ENCODE measurements at places on chromosomes 16 and 17. TPM values are rescaled to one million over a fixed set of nuclear protein-coding genes. Genes with fewer than 3 reads are reported as not detected.
A peak's percentile ranks its signal among the peaks of the same experiment; 100 is the strongest.

DHRS7C gene
- total RNA-seq = not detected

WNK4 gene
- 0.28 TPM for total RNA-seq

KRTAP9-2 gene
- total RNA-seq = not detected

YBX2 gene
- total RNA-seq = 0.32 TPM

TSNAXIP1 gene
- 0.65 TPM for total RNA-seq

PNMT gene
- total RNA-seq = not detected

MBTPS1 gene
- 56.4 TPM for total RNA-seq

ATP1B2 gene
- not detected for total RNA-seq

CACNG3 gene
- not detected for total RNA-seq

FN3KRP gene
- total RNA-seq = 31.0 TPM

DNA sequence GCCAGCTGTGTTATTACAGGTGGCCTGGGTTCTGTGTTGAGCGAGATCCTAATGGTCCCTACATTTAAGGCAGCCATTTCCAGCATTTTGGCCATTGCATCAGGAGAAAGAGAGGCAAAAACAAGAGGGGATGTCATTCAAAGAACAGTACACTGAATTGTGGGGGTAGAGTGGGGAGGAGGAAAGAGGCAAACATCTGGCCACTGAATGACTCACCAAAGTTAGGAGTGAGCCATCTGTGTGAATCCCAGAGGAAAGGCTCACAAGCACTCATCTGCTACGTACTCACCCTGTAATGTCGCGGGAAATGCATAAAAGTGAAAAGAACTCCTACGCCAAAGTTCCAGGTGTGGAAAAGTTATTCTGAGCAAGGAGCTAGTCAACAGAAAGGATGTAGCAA is 16.7 kb downstream of the KRABD2 start:
- DNase-seq = peak; percentile 89

- no peak for DNase-seq
Observed at GRCh38 chr16:31678649-31679325, 151.1 kb downstream of the AHSP start.

DNA sequence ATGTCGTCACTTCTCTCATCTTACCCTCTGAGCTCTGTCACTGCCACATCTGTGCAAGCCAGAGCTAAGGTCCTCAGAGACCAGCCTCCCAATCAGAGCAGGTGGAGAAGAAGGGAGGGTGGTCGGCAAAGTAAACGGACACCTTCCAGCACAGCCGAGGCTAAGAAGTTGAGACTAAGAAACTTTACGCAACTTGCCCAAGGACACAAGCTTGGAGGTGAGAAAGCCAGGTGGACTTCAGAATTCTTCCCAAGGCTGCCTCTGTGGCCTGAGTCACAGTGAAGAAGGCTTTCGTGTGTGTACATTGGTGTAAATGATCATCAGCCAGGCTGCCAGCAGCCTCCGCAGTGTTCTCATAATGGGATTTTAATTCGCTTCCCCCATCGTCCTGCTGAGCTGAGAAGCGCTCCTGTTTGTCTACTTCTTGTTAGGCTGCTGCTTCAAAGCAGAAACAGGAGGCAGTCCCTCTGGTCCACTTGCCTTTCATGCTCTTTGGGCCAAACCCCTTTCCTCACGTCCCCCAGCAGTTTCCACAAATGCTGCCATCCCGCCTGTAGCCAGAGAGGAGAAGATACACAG is 125.0 kb upstream of the RPL38 start:
- DNase-seq = no peak

DNA sequence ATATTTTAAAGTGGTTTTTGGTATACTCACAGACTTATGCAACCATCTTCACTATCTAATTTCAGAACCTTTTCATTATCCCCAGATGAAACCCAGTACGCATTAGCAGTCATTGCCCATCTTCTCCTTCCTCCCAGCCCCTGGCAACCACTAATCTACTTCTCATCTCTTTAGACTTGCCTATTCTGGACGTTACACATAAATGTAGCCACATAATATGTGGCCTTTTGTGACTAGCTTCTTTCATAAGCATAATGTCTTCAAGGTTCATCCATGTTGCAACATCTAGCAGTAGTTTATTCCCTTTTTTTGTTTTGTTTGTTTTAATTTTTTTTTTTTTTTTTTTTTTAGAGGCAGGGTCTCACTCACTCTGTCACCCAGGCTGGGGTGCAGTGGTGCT is 28.5 kb upstream of the C17orf107 start:
- DNase-seq = no peak

- no peak for DNase-seq
Observed at GRCh38 chr16:49740256-49740655, 115.7 kb downstream of the ZNF423 start.

- no peak for DNase-seq
Observed at GRCh38 chr16:5854027-5854426, 756.4 kb upstream of the EEF2KMT start.

- DNase-seq = no peak
Observed at GRCh38 chr16:20821682-20822081, 15.4 kb downstream of the REXO5 start.

DNA sequence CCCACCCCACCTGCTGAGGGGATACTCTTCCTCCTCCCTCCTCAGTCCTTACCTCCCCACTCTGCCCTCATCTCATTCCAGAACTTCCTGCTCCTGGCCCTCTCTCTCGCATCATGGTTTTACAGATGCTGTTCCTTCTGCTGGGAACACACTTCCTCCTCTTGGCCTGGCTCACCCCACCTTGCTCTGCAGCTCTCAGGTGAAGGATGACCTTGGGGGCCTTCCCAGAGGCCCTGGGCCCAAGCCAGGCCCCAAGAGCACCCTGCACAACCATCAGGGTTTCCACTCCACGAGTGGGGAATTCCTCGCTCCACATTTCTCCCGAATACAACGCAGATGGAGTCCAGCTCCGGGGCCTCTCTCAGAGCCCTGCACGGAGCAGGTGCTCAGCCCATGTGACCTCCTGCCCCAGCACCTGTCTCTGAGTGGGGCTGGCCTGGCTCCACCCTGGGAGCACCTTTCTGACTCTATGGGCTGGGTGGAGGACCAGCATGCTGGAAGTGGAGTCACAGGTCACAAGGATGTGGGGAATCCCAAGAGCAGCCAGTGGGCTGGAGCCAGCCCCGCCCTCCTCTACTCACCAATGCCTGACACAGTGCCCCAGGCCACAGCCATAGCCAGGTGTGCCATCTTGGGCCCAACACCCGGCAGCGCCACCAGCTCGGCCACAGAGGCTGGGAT is 4.5 kb downstream of the NTHL1 start:
- no peak for DNase-seq

GRCh38 chr16:89018282-89019158 is 41.5 kb upstream of the CBFA2T3 start:
- no peak for DNase-seq

DNA sequence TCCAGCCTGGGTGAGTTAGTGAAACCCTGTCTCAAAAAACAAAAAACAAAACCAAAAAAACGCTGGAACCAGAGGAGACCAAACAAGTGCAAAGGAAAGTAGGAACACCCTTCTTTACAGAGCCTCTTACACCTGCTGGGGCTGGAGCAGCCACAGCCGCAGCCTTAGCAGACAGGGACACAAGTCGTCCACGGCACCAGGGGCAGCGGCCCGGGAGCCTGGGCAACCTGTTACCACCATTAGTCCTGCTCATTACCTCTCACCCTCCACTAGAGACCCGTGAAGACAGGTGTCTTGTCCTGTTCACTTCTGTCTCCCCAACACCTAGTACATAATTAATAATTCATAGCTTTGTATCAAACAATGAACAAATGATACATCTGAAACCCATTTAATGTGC is 83.6 kb downstream of the C16orf78 start:
- DNase-seq = no peak

- DNase-seq = no peak
Observed at GRCh38 chr17:78258323-78259191, 27.1 kb downstream of the TMEM235 start.

DNA sequence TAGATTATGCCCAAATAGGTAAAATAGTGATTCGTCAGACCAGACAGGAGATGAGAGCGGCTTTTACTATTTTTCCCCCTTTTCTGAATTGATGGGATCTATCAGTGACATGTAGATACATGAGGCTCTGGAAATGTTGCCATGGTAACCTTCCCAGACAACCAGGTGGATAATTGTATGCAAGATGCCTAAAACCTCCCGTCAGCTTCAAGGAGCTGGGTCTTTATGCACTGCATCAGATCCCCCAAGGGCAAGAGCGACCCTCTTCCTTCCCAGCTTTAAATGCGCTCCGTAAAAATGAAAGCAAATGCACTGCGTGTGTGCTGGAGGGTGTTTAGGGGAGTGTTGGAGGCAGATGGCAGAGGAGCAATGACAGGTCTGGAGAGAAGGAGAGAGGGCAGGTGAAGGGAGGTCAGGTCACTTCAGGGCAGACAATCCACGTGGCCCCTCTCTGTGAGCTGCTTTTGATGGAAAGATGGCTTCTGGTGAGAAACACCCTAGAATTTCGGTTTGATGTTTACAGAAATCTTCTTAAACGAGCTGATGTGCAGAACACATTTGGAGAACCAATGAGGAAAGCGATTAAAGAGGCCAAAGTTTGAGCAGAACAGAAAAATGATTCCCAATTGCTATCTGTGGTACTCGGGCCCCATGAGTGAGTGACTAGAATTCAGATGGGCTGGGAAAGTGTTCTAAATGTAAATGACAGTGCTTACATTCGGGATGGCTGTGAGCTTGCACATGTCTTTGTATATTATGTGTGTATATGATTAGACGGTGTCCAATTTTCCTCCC is 461.7 kb upstream of the HSBP1 start:
- DNase-seq = no peak

DNA sequence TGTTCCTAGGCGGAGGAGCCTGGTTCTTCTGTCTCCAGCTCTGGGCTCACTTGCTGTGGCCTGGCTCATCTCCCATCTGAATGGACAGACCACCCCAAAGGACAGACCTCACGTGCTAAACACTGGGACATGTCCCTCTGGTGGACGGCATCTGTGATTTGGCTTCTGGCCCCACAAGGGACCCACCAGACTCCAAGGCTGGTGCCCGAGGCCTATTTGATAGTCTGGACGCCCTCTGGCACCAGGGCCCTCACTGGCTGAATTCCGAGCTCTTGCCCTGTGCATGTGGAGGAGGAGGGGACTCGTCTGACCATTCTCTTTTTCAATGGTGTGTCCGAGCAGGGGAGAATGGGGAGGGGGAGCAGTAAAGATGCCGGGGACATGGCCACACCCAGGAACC is 62.8 kb upstream of the LGALS9 start:
- DNase-seq = no peak

DNA sequence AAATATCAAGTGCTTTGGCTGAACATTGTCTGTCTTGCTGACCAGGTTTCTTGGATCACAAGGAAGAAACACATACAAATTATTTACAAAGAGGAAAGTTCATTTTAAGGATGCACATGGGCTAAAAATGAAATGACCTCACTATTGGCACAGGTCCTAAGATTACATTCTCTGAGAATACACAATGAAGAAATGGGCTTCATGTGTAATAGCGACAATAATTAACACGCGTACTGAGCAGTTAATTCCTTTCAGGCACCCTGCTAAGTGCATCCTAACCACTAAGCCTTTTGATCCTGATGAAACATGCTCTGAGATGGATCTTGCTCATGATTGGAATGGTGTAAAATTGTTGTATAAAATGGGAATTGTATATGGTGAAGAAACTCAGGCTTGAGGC is 429.0 kb downstream of the HS3ST4 start:
- no peak for DNase-seq

- DNase-seq = no peak
Observed at GRCh38 chr17:57861000-57861789, 11.4 kb upstream of the MRPS23 start.

- no peak for DNase-seq
Observed at GRCh38 chr17:2028737-2029136, 1.2 kb upstream of the DPH1 start.

GRCh38 chr17:835263-835662 is 53.1 kb downstream of the MRM3 start:
- DNase-seq = no peak

GRCh38 chr17:43636426-43636825 is 25.3 kb downstream of the MEOX1 start:
- no peak for DNase-seq

- DNase-seq = peak; percentile 64
Observed at GRCh38 chr16:89481356-89481955, 8.9 kb downstream of the ANKRD11 start.

DNA sequence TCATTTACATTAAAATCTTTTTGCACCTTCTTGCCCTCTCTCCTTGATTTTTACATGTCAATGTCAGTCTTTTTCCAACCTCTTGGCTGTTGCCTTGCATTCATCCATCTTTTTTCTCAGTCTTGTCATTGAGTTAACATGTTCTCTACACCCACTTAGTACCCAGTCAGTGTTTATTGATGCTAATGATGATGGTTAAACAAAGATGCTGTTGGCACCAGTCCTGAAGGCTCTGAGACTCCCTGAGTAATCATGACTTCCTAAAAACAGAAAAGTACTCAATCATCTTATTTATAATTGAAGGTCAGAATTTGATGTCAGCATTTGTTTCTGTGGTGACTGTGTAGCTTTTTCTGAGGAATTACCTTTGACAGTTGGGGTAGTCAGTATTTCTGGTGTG is 104.5 kb downstream of the NLK start:
- DNase-seq = no peak

- no peak for DNase-seq
Observed at GRCh38 chr16:15752717-15753488, 102.9 kb downstream of the NDE1 start.

- DNase-seq = no peak
Observed at GRCh38 chr17:9026741-9027140, 5.4 kb downstream of the NTN1 start.

- DNase-seq = no peak
Observed at GRCh38 chr16:31455601-31456314, 3.5 kb upstream of the ARMC5 start.

GRCh38 chr16:31701734-31702133 is 171.9 kb upstream of the ZNF267 start:
- no peak for DNase-seq

DNA sequence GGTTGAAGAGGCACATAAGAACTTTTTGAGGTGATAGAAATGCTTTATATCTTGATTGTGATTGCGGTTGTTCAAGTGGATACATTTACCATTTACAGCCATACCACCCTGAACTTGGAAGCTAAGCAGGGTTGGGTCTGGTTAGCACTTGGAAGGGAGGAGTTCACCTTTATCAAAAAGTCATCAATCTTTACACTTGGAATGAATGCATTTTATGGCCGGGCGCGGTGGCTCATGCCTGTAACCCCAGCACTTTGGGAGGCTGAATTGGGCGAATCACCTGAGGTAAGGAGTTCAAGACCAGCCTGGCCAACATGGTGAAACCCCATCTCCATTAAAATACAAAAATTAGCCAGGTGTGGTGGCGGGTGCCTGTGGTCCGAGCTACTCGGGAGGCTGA is 9.5 kb upstream of the GJD3 start:
- no peak for DNase-seq

DNA sequence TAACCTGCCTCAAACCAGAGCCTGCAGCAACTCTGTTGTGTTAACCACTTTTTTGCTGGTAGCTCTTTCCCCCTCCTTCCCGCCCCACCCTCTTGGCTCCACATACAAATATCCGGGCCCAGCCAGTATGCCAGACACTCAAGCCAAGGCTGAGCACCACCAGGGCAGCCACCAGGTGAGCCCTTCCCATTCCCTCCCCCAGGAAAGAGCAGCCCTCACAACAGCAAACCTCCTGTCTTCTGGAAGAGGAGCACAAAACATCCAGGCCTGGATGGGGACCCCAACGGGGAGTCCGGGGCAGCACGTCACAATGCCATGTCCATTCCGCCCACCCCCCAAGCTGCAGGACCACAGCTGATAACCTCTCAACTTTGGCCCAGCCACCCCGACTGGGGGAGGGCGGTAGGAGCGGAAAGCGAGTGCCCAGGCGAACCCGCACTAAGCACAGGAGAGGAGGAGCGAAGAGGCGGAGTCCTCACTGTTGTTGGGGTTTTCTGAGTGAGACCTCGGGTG is 757 bp downstream of the ORMDL3 start:
- no peak for DNase-seq

- no peak for DNase-seq
Observed at GRCh38 chr17:57587193-57587969, 157.7 kb downstream of the CCDC182 start.
